ENCODE measurements at places on chromosomes 5 and 9.

GRCh38 chr5:104088876-104089778 is 526.5 kb upstream of the NUDT12 start:
- DNase-seq: no peak

GRCh38 chr9:114403153-114403756 is 15.5 kb upstream of the AKNA start:
- no peak for DNase-seq

- no peak for DNase-seq
Measured at GRCh38 chr9:115146581-115147021, 28.6 kb upstream of the TNC start.

DNA sequence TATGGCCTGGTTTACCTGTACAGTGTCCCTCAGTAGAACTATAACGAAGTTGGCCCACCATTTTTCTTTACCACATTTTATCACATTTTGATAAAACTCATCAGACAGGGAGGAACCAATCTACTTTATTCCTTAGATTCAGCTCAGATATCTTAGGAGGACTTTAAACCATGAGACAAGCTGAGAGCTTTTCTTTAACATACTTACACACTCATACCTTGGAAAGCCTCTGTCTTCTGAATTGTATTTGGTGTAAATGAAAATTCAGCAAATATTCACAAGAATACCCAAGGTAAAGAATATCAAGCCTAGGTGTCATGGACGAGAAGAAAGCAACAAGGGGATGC is 313.2 kb downstream of the ENC1 start:
- no peak for DNase-seq

- DNase-seq: no peak
Measured at GRCh38 chr9:4422495-4422894, 67.8 kb upstream of the SLC1A1 start.

GRCh38 chr5:119080936-119081335 is 10.0 kb downstream of the DMXL1 start:
- DNase-seq: no peak

GRCh38 chr9:3040761-3041160 is 196.9 kb upstream of the PUM3 start:
- no peak for DNase-seq

GRCh38 chr9:130936285-130937117 is 2.5 kb downstream of the FIBCD1 start:
- DNase-seq: no peak

DNA sequence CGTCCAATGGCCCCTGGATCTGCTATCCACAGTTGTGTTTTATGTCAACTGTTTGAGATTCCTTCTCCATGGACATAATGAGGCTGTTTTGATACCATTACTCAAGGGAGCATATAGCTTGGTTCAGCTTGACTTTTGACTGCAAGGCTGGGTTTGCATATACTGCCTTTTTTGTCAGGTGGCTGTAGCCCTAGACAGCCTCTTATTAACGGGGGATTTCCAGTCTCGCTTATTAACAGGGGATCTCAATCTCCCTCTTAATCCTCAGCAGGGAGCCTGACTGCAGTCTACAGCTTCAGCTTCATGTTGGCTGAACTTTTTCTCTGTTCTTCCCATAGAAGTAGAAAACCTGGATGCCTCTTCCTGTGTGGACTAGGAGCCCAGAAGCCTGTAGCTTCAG is 73.7 kb upstream of the TNC start:
- no peak for DNase-seq

- no peak for DNase-seq
Measured at GRCh38 chr5:33329891-33330290, 110.9 kb upstream of the TARS1 start.

DNA sequence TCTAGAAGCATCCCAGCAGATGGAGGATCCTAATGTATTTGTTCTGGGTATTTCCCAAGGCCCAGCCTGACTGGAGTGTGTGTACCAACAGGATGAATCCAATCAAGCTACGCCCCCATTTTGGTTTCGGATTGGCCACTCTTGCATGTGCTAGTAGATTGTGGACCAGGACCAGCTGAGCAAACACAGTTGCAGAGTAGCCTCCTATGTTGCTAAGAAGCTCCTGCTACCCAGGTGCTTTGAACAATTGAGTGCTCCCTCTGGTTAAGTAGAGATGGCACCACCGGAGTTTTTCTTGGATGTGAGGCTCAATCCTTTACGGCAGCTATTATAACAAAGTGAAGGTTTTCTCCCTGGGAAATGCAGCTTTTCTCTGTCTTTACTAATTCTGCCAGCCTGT is 204.5 kb downstream of the NTRK2 start:
- no peak for DNase-seq

- no peak for DNase-seq
Measured at GRCh38 chr9:129006328-129007034, 21.6 kb downstream of the SH3GLB2 start.
